ENCODE measurements at places on chromosomes 6 and 20. TPM values are rescaled to one million over a fixed set of nuclear protein-coding genes. Genes with fewer than 3 reads are reported as not detected.

Gene CPNE1
- 194 TPM for total RNA-seq

Gene SCGN
- not detected for total RNA-seq

Gene MICB
- 4.1 TPM for total RNA-seq

Gene ATAT1
- 15.7 TPM for total RNA-seq

Gene SLC35B3
- 32.4 TPM for total RNA-seq

Gene PROKR2
- total RNA-seq: not detected

Gene SLC4A11
- 3.9 TPM for total RNA-seq

Gene DSP
- 468 TPM for total RNA-seq

Gene TRDN
- not detected for total RNA-seq

Gene VSX1
- not detected for total RNA-seq

Gene LY86
- not detected for total RNA-seq

Gene KCNG1
- total RNA-seq: 45.9 TPM

Gene CFB
- total RNA-seq: 1.4 TPM

Gene DEFB124
- not detected for total RNA-seq

All from astrocyte (in vitro differentiated cells and primary cell).